Activated naive CD8-positive, alpha-beta T cell treated with anti-CD3 and anti-CD28 coated beads for 36 hours (primary cell): ENCODE measurements at places on chromosomes 13 and 19.

DNA sequence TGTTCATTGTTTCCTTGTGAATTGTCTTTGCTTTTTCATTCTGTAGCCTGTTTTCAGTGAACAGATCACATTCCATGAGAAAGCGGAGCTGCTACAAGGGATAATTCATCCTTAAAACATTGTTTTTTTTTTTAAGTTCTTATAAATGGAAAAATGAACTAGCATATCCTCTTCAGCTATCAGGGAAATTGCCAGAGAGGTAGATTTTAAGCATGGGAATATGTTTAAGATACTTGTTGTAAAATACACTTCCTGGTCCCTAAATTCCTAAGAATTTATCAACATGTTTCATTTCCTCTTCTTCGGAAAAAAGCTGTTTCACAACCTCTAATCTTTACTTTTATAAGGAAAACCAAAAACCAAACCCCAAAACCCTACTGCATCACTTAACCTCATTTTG, 238.0 kb downstream of the POSTN start:
- DNase-seq: no peak

GRCh38 chr13:65414187-65414586, 1815.9 kb downstream of the PCDH9 start:
- no peak for DNase-seq

DNA sequence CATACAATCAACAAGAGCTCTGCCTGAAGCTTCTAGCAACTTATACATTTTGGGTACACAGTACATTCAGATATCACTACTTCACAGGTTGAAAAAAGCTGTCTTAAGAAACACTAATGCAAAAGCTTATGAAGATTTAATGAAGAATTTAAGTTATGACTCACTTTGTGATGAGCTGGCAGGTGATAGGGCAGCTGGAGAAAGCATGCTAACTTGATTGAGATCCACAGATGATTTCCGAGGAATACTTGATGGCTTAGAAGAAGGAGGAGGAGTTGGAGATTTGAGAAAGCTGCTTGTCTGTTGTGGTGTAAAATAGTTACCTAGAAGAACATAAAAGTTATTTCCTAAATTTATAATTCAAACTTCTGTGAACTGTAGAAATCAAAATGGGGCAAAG, 23.3 kb downstream of the EXOSC8 start:
- no peak for DNase-seq

GRCh38 chr13:73677048-73677601, 457.1 kb downstream of the KLF12 start:
- DNase-seq: no peak

DNA sequence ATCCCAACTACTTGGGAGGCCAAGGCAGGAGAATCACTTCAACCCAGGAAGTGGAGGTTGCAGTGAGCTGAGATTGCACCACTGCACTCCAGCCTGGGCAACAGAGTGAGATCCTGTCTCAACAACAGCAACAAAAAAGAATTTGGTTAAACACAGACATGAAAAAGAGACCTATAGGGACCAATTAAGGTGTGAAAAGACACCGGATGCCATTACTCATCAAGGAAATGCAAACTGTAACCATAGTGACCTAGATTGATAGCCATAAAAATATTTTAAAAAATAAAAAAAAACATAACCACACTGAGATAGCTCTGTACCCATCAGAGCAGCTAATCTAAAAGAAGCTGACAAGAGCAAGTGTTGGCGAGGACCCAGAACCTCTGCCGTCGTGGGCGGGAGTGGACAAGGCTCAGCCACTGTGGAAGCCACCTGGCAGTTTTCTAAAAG, 37.1 kb upstream of the ISYNA1 start:
- DNase-seq: no peak

DNA sequence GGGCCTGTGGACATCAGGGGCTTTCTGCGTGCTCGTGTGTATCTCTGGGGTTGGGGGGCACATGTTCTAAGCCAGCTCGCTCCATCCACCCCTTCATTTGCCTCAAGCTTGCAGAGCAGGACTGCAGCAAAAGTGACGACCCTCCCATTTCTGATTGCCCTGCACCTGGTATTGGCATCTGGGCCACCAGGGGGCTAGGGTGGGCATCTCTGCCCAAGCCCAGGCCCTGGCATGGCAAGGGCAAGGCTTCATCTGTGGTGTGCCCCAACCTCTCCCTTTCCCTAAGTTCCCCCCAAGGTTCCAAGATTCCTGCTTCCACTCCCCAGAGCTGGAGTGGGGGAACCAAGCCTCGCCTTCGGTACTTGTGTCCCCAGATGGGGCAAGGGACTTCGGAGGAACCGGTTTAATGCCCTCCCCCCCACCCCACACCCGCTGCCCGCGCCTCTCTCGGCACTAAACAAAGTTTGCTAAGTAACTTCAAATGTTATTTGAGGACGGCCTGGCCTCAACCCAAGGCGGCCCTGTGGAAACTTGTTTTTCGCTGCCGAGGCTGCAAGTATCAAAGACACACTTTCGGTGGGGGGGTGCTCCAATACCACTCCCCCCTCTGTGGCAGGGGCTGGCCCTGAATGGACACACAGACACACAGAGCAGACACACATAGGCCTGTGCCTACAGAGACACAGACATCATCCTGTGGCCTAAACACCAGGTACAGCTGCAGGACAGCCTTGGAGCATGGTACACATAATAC, 12.2 kb downstream of the NFIX start:
- DNase-seq: no peak

GRCh38 chr13:29111446-29111845, 291.3 kb downstream of the MTUS2 start:
- DNase-seq: no peak
